Neural progenitor cell (in vitro differentiated cells): ENCODE measurements at places on chromosomes 7 and 10.

GRCh38 chr10:26219676-26220075 is 3.1 kb downstream of the GAD2 start:
- no peak for DNase-seq

DNA sequence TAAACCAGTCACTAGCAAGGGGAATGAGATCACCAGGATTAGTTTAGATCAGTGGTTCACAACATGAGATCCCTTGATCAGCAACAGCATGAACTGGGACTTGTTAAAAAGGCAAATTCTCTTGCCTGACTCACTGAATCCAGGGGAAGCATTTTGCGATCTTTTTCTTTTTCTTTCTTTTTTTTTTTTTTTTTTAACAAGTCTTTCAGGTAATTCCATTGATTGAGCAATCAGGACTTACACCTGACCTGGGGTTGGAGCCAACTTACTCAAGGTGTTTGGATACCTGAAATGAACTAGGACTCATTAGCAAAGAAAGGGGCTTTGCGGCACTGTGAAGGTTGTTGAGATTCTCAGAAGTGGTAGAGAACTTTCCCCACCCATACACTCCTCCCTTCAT is 47.1 kb upstream of the PRR15 start:
- DNase-seq = no peak

DNA sequence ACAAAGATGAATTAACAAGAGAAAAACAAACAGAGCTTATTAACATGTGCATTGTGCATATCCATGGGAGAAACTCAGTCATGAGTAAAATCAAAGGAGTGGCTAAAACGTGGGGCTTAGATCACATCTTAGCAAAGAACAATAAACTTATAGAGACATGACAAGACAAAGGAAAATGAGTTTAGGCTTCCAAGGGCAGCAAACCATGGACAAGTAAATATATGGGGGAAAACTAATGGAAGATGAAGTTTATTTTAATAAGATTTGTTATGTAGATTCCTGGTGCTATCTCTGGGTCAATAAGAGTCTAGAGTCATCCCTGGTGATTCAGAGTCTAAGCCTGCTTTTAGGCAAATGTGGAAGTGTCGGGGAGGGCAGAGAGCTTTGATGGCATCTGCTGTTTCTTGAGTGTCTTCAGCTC is 87.2 kb upstream of the PLPP4 start:
- DNase-seq = no peak

- DNase-seq = no peak
Measured at GRCh38 chr7:113784956-113785355, 133.9 kb downstream of the PPP1R3A start.

- no peak for DNase-seq
Measured at GRCh38 chr10:99555825-99556523, 23.2 kb downstream of the NKX2-3 start.
